ENCODE measurements at places on chromosomes 7 and 10. TPM values are rescaled to one million over a fixed set of nuclear protein-coding genes. Genes with fewer than 3 reads are reported as not detected.
A peak's percentile ranks its signal among the peaks of the same experiment; 100 is the strongest.

Gene PKD2L1
- total RNA-seq = not detected

Gene GDF2
- not detected for total RNA-seq

Gene CCDC7
- total RNA-seq = 6.9 TPM

Gene CBLL1
- total RNA-seq = 24.5 TPM

Gene ACTL6B
- total RNA-seq = not detected

Gene PCDH15
- not detected for total RNA-seq

Gene AKR1C8
- total RNA-seq = 2.7 TPM

Gene PNLIP
- not detected for total RNA-seq

Gene MINDY4
- total RNA-seq = 14.8 TPM

Gene STOX1
- total RNA-seq = 3.9 TPM

Gene HOXA4
- not detected for total RNA-seq

Gene TSPAN13
- 26.5 TPM for total RNA-seq

- peak; percentile 74 for DNase-seq
Observed at GRCh38 chr7:47581804-47582763, at the start of gene TNS3. TSS of gene TNS3 (minus strand) at chr7:47582111. CDS start at chr7:47439636, 142,475 bp downstream.

GRCh38 chr10:12489806-12490205 lies 140.5 kb downstream of the CAMK1D start:
- DNase-seq = no peak

GRCh38 chr7:15915686-15916293 lies 229.3 kb upstream of the MEOX2 start:
- peak; percentile 8 for DNase-seq

- DNase-seq = peak; percentile 74
Observed at GRCh38 chr10:31961277-31962074, 32.8 kb upstream of the ARHGAP12 start.

- DNase-seq = peak; percentile 31
Observed at GRCh38 chr10:62766386-62766785, 38.1 kb upstream of the ADO start.

DNA sequence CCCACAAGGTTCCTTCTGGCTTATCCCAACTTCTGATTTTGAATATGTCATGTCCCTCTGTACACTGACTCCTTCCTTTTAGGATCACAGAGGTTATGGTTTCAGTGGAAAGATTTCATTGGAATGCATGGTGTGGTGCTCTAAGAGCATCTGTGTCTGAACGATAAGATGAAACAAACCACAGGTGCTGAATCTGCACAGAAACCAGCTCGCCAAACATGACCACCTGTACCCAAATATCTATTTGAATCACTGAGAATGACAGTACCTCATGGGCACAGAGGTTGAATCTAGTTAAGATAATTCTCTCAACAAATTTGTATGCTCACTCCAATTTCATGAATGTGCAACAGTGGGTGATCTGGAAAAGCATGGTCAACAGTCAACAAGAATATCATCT lies 105.3 kb downstream of the DGKI start:
- no peak for DNase-seq

DNA sequence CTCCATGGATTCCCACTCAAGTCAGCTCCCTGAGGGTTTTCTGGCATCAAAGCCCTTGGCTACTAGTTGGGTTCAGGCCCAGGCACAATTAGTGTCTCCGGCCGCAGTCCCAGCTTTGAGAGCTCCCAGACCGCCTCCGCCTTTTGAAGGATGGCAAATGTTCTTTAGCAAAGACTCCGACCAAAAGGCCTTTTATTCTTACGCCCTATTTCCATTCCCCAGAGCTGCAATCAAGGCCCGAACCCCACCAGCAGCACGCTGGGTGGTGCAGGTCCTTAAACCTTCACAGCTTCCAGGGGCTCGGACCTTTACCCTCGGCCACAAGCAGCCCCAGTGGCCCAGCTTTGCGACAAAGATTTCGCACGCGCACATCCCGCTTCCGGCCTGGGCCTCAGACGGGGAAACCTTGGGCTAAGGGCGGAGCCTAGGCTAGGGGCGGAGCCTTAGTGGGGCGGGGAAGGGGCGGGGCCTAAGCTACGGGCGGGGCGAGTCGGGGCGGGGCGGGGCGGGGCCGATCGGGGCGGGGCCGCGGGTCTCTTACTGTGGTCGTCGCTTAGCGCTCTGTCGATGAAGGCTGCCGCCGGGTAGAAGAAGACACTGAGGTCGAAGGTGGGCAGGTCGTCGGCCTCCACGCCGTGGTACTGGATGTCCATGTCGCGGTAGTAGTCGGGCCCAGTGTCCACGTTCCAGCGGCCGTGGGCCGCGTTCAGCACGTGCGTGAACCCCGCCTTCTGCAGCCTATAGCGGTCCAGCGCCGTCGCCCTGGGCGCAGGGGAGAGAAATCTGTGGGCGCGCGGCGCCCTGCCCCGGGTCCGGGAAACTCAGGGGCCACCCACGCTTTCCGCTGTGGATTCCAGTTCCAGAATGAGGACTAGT lies 68.0 kb upstream of the SAMD8 start:
- DNase-seq = no peak

DNA sequence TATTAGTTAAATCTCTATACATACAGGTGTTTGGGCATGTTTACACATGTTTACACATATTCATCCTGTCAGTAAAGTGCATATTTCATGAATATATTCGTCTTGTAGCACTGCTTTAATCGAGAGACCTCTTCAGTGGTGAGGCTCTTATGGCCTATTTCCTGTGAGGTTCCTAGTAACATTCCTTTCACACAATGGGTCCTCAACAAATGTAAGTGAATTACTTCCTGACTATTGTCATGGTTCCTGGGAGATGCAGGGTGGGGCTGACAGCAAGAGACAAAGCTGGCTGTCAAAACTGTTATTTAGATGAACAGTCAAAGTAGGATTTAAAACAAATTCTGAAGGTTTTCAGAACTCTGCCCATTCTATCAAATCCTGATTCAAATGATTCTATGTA lies 12.4 kb upstream of the SEMA3A start:
- no peak for DNase-seq

GRCh38 chr7:150402671-150403321 lies 23.7 kb downstream of the ZNF775 start:
- DNase-seq = no peak

DNA sequence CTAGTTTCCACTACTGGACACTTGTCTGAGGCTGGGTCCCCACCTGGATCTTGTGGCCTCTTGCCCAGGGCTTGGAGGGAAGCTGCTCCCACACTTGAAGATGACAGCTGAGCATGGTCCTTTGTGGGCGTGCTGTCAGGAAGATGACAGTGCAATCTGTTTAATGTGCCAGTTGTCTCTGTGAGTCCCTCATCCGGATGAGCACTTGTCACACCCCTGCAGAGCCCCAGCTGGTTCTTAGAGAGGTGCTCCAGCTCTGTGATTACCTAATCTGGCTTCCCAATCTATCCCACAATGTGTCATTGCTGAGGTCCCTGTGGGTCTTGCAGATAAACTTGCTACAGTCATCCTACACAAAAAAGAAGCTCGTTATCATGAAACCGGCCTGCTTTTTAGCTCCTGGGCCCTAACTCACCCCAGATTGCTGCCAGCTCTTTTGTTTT lies 34.8 kb upstream of the CCSER2 start:
- DNase-seq = no peak

DNA sequence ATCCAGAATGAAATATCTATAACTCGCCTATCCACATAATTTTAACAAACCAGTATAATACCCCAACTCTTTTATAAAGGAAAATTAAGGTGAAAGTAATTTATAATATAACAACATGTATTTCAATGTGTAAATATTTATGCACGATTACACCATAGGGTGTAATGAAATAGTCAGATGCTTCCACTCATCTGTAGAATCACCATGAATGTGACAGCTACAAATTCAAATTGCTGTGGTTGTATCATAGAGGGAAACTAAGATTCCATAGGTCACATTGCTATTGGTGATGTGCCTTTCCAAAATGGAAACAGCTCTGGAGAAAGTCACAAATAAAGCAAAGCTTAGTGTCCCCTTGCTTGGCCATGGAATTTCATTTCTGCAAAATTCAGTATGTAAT lies 95.7 kb downstream of the CPED1 start:
- DNase-seq = no peak

GRCh38 chr7:55538538-55538937 lies 33.8 kb downstream of the VOPP1 start:
- DNase-seq = no peak

DNA sequence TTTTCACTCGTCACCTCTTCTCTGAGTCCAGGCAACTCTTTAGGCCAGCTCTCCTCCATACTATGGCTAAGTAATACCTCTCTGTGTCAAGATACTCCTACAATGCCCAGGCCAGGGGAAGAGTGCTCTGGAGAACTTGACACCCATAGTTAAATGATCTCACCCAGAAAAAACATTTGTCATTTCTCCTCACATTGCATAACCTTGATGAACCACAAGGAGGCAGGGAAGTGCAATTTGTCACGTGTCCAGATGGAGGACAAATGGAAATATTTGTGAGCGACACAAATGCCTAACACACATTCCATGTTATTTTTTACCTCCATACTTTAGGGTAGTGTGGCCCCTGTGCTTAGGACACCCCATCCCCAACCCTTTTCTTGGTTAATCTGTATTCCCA lies 78.3 kb downstream of the HTR7 start:
- DNase-seq = no peak

- DNase-seq = no peak
Observed at GRCh38 chr10:1966712-1967376, 229.5 kb upstream of the ADARB2 start.

DNA sequence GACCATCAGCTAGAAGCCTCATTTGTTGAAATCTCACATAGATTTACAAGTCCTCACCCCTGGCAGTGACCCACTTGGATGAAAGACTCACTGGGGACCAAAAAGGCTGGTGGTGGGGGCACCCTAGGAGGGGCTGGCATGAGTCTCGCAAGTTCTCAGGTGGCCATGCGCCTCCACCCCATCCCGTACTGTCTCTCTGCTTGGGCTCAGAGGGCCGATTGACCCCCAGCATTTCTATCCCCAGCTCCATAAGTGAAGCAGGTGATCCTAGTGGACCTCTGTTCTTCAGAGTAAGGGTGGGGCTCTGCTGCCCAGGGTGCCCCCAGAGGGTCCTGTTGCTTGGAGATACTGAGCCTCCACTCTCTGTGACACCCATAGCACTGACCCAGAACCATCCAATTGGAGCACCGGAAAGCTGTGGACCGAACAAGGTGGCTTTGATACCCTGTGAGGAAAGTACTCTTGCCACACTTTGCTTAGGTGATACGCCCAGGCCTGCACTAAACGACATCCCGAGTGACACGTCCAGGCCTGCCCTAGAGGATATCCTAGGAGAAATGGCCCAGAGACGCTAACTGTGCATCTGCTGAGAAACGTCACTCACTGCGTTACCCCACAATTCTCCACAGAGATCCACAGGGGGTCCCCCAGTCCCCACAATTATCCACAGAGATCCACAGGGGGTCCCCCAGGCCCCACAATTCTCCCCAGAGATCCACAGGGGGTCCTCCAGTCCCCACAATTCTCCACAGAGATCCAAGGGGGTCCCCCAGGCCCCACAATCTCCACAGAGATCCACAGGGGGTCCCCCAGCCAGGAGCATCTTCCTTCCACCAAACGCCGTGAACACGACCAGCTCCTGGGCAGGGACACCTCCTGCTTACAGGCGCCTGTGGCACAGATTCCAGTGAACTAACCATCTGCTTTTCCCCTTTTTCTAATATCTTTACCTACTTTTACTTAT lies 262.9 kb downstream of the PTPRN2 start:
- DNase-seq = no peak

DNA sequence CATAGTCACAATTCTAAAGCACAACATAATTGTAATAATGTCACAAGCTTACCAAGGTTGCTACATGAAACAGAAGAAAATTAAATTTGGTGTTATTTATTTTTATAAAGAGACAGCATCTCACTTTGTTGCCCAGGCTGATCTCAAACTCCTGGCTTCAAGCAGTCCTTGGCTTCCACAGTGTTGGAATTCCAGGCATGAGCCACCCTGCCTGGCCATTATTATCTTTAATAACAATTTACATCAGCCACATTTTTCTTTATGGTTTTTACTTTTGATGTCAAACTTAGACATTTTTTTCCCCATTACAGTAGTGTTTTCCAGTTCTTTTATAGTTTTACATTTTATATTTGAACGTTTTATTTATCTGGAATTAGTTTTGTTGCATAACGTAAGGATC lies 46.7 kb downstream of the BMPR1A start:
- no peak for DNase-seq

GRCh38 chr10:55163388-55163979 lies 362.5 kb upstream of the PCDH15 start:
- DNase-seq = no peak
